ENCODE measurements at places on chromosomes 7 and 10.

GRCh38 chr7:108091461-108091831 lies 38.7 kb downstream of the LAMB4 start:
- no peak for DNase-seq

DNA sequence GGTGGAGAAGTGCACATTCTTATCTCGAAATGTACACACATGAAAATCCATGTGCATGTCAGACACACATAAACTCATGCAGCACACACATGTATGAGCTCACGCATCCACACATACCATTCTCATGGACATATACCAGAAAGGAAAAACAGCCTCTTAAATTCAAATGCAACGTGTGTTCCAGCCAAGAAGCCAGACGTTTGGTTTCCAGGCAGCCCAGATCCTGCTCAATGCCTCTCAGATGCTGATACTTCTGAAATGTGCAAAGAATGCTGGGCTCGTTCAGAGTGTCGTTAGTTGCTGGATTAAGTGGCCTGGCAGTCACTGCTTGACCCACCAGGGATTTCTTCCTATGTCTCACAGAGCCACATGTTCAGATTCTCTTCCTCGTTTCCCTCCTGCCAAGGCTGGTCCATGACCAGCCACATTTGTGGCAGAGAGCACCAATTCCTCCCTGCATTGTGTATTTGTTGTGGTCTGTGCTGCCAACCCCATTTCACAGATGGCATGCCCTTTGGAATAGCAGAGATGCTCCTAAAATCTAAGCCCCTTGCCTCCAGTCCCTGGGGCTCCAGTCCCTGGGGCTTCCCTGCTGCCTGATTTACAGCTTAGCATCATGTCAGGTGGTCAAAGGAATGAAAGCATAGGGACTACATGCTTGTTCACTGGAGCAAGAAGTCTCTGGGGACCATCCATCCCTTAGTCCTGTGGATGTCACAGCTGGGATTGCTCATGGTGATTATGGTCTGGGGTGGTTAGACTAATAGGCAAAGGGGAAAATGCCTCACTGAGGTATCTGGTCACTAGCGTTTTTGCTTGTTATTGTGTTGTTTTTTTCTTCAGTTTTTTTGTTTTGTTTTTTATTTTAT lies 426.6 kb downstream of the PLXNA4 start:
- no peak for DNase-seq

GRCh38 chr10:111956841-111957240 lies 226.7 kb downstream of the GPAM start:
- no peak for DNase-seq

GRCh38 chr7:104096683-104097082 lies 107.2 kb upstream of the RELN start:
- DNase-seq: no peak

GRCh38 chr7:17680026-17680425 lies 260.3 kb downstream of the SNX13 start:
- no peak for DNase-seq

GRCh38 chr7:32893207-32893524 lies 1.6 kb upstream of the KBTBD2 start:
- no peak for DNase-seq

GRCh38 chr7:16106300-16106699 lies 315.0 kb downstream of the CRPPA start:
- DNase-seq: no peak

DNA sequence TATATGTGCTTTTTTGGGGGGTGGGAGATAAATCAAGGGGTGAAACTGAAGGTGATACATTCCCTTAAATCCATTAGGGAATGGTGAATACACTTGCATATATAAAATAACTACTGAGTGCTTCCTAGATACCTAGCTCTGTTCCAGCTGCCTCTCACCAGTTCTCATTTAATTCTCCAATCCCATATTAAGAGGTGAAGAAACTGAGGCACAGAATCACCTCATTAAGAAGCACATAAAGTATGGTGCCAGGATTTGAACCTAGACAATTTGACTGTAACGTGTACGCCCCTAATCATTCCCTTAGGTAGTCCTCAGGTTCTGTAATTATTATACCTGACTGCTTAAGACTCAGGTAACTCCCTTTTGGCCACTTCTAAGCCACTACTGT lies 1.5 kb upstream of the SFR1 start:
- no peak for DNase-seq

GRCh38 chr7:48183965-48184364 lies 12.7 kb downstream of the ABCA13 start:
- no peak for DNase-seq

DNA sequence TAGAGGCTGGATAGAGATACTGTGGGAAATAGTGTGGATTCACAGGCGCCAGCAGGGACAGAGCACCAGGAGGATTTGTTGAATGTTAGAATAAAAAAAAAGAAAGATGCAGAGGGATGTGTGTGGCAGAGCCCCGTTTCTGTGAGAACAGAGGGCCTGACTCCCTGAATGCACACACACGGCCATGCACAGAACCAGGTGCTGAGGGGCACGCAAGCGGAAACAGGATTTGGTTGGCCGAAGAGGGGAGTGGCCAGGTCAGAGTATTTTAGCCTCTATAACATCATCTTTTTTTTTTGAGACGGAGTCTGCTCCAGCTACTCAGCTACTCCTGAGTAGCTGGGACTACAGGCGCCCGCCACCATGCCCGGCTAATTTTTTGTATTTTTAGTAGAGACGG lies 21.9 kb downstream of the IQCE start:
- no peak for DNase-seq

DNA sequence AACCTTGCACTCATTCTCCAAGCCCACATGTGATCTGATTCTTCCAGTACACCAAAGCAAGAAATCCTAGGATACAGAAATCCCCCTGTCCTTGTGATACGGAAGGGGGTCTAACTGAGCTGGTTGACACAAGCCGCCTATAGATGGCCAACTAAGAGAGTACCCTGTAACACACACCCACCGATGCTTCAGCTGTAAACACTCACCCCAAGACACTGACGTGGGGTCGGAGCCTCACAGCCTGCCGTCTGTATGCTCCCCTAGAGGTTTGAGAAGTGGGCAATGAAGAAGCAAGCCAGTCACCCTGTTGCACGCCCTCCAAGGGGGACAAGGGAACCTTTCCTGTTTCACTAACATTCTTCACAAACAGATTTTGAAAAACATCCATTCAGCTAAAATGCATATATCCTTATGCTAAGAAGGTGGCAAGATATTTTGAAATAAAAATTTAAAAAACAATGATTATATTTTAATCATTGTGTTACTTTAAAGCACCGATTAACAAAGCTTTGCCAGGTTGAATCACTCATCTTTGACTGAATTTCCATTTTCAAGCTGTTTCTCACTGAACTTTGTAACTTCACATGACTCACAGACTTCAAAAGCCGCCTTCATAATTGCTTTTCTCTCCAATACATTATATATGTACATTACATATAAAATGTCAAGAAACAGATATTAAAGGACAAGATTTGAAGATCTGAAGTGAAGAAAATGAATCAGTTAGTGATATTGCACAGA lies 329.3 kb downstream of the ARL4A start:
- DNase-seq: no peak

DNA sequence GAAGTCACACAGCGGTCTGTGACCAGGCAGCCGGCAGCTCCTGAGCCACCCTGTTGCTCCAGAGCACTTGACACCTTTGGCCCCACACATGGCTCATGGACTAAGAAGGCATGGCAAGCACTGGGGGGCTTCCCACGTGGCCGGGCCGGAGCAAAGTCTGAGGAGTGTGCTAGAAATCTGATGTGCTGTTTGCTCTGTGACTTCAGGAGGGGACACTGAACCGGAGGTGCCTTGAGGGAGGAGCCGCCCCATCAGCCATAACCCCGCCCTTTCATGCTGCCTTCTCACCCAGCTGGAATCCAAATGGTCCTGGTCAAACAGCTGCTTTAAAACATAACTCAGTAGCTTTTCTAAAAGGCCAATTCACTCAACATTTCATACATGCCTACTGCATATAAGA lies 33.5 kb downstream of the PROSER2 start:
- DNase-seq: no peak

DNA sequence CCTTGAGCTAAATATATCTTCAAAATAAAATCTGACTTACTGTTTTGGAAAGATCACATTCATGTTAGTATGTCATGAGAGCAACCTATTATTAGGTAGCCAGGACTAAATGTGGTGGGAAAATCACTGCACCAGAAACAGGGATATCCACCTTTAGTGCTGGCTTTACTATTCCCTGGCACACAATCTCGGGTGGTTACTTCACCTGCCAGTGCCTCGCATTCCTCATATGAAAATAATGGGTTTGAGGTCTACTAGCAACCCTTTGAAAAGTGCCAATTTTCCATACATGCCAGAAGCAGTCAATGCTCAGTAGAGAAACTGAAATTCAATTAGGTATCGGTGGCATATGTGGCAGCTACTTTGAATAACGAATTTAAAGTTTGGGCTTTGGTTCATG lies 36.8 kb downstream of the PTN start:
- DNase-seq: no peak

DNA sequence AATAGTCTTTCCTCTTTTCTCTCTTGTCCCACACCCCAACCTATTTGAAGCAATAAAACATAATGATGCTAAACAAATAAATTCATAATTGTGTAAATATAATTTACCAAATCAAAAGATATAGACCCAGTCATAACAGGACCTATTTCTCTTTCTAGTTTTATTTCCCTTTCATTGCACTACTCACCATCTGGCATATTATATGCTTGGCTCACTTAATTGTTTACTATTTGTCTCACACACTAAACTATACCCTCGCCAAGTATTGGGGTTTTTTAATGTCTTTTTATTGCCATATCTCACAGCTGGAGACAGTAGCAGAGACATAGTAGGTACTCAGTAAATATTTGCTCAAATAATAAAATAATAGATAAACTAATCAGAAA lies 597.5 kb upstream of the PCDH15 start:
- no peak for DNase-seq

- no peak for DNase-seq
Observed at GRCh38 chr7:135714534-135715009, 13.4 kb downstream of the SLC13A4 start.

GRCh38 chr10:110023785-110024465 lies 16.1 kb downstream of the ADD3 start:
- no peak for DNase-seq

DNA sequence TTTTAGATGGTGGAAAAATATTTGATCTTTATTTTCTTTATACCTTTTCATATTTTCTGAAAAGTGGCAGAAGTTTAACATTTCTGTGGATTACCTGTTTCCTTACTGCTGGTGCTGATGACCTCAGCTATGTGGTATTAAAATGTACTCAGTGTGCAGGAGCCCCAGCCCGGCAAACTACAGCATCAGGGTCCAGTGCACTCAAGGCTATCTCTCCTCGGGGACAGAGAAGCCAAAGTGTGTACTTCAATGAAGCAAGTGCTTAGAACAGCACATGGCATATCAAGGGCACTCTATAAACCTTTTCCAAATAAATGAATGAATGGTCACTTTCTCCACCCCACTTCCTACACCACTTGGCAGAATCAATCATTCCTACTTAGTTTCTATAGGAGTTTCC lies 111.8 kb downstream of the HIP1 start:
- DNase-seq: no peak

GRCh38 chr7:77327067-77327931 lies 88.8 kb downstream of the GSAP start:
- no peak for DNase-seq

DNA sequence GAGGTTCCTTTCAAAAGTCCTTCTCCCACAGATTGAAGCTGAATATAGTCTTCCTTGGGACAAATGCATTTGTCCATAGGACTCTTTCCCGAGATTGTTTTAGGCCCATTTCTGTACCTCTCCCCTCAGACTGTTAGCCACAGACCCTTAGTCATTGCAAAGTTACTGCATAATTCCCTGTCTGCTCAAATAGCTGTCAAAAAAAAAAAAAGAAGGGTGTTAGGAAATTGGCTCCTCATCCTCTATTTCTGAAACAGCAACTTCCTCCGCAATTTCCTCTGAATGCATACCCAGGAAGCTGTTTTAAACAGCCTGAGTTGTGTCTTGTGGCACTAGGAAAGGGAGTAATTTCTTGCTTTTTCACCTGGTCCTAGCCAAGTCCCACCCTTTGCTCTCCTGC lies 5.4 kb downstream of the LRRC4 start:
- no peak for DNase-seq

DNA sequence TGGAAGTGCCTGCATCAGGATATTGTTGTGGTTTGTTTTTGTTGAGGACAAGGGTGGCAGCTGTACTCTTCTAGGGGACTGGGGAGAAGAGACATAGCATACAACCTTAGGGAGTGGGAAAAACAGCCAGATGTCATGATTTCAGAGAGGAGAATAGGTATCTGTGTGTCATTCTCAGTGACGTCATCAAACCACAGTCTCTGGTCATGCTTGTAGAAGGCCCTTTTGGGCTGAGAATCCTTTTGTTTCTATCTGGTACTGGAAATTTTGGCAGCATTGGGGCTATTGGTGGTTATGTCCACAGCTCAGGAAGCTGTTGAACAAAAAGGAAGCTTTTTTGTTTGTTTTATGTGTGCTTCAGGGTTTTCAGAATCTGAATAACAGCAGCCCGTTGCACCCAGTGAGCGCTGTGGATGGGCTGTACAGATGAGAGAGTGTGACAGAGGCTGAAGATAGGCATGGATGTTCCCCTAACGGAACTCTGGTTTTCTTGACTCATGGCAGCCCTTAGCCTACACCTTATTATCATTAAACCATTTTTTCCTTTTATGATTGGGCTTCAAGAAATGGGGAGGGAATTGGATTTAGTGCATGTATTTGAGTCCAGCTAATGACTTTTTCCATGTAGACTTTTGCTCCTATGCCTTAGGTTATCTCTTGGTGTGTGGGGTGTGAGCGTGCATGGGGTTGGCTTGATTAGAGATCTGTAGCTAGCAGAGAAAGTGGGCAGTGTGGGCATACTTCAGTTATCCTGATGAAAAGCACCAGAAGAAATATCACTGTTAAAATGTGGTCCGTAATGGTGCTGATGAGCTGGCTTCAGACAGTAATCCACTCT lies 65.7 kb downstream of the SND1 start:
- no peak for DNase-seq

- peak; percentile 15 for DNase-seq
Observed at GRCh38 chr10:13347043-13347499, 1.0 kb downstream of the SEPHS1 start.

GRCh38 chr10:60200012-60200681 lies 189.5 kb downstream of the ANK3 start:
- no peak for DNase-seq

DNA sequence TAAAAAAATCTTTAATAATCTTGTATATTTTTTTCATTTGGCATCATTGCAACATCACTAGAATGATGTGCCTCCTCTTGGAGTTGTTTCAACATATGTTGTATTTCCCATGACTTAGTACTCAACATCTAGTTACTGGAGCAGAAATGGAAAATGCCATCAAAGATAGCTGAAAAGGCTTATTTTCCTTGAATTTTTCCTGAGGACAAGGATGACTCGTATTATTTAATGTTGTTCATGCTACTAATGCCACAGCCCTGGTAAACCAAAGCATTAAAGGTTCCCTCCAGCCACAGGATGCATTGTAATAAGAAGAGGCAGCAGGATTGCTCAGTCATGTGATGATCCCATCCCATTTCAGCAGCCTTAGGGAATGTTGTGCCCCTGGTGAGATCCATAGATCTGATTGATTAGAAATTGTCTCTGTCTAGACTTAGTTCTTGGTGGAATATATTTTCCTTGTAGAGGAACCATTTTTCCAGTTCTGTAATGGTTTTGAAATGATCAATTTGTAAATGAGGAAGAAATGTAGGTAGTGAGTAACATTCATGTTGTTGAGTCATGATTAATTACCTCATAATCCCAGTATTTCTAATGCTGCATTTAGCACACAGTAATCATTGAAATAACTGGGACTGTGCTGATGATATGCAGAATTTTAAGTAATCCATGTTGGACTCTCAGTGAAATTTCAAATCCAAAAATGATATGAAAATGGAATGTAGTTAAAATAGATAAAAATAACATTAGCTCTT lies 91.3 kb upstream of the SMIM30 start:
- DNase-seq: no peak

- DNase-seq: no peak
Observed at GRCh38 chr10:131047501-131047900, 264.0 kb downstream of the TCERG1L start.

All from effector memory CD8-positive, alpha-beta T cell (primary cell).